ENCODE measurements at places on chromosomes 16 and 17. TPM values are rescaled to one million over a fixed set of nuclear protein-coding genes. Genes with fewer than 3 reads are reported as not detected.

Gene GPR179
- 0.22 TPM for total RNA-seq

Gene KRTAP2-2
- not detected for total RNA-seq

DNA sequence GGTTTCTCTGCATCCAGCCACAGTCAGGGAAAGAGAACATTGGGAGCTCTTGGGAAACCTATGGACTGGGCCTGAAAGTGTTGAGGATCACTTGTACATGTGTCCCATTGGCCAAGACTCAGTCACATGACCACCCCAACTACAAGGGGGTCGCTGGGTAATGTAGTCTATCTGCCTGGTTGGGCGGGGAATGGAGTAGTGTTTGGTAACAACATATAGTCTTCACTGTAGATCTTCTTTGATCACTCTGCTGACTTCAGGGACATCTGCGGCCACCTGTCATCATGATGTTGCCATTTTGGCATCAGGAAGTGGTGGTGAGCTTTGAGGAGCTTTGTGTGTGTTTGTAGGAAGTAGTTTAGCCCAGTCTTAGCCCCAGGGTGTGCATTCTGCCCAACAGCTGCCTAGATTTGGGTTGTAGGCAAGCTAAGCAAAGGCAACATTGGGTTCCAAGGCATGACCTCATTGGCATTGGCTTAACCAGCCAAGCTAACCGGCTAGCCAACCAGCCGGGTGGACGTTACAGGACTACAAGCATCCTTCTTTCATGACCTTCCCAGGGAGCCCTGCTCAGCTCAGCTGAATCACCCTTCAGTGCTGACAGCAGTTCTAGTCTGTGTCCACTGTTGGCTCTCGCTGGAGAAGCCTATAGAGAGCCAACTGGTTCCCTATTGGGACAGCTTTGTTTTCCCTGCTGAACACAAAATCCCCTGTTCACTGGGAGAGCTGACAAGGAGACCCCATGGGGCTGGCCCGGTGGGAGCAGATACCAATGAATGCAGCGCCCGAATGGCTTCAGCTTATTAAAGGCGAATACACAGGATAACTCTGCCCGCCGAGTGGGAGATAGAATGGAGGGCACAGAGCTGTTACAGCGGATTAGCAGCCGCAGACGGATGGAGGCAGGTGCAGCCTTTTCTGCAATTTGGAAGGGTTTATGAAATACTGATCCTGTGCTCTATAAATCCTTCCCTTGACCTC, 178.6 kb downstream of the NTN1 start:
- H3K36me3 ChIP-seq: no peaks in the 10 kb centered on the region
- peak overlapping the region; percentile 96 for H3K27ac ChIP-seq
- H3K4me3 ChIP-seq: no peak overlapping the region
- H3K27me3 ChIP-seq: no peaks in the 10 kb centered on the region
- DNase-seq: peak; percentile 85

- peaks cover 41% of the 10 kb centered on the region for H3K4me1 ChIP-seq
- peak; percentile 89 for DNase-seq
These were observed 6.9 kb downstream of the DOK4 start for GRCh38 chr16:57479205-57479975.

- no peak overlapping the region for H3K27ac ChIP-seq
- DNase-seq: no peak
- no peak overlapping the region for H3K4me3 ChIP-seq
- H3K27me3 ChIP-seq: no peaks in the 10 kb centered on the region
- no peaks in the 10 kb centered on the region for H3K4me1 ChIP-seq
- H3K36me3 ChIP-seq: no peaks in the 10 kb centered on the region
These were observed 28.1 kb downstream of the VWA3A start for GRCh38 chr16:22120440-22120839.

DNA sequence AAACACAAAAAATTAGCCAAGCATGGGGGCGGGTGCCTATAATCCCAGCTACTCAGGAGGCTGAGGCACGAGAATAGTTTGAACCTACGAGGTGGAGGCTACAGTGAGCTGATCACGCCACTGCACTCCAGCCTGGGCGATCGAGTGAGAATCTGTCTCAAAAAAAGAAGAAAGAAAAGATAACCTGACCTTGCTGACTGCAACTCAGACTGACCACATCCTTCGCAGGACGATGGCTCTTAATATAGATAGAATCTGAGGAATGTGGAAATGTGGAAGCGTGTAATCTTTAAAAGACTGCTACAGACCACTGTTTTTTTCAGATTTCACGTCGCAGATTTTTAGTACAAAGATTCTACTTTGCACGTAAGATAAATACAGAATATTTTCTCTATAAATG, 37.8 kb downstream of the KLHDC4 start:
- peaks cover 30% of the 10 kb centered on the region for H3K36me3 ChIP-seq
- H3K27ac ChIP-seq: no peak overlapping the region
- no peaks in the 10 kb centered on the region for H3K27me3 ChIP-seq
- H3K4me3 ChIP-seq: no peak overlapping the region
- DNase-seq: no peak
